Stimulated activated CD8-positive, alpha-beta memory T cell treated with anti-CD3 and anti-CD28 coated beads, Interleukin-7, amount 100 ng/mL, for 48 hours (primary cell): ENCODE measurements at places on chromosomes 4 and X.

DNA sequence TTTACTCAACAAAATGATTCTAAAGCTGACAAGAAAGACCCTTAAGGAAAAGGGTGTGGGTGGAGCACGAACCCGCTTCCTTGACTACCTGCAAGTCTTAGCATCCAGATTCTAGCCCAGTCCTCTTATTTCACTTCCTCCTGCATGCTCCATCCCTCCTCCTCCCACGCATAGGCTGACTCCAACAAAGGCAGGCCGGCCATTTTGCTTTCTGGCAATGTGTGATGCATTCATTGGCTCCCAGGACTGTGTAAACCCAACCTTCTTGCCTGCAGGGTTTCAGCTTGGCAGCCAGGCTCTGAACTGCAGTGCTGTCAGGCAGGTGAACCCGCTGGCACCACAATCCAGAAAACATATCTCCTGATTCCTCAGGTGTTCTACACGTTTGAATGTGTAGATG lies 39.3 kb downstream of the RTL9 start:
- DNase-seq, result no peak

GRCh38 chr4:32219306-32220075 lies 1499.3 kb downstream of the PCDH7 start:
- DNase-seq, result no peak

GRCh38 chr4:134201216-134202161 lies at the start of gene PABPC4L:
Gene PABPC4L (minus strand): TSS chr4:134201789. CDS start chr4:134201019, 770 bp downstream.
- DNase-seq, result no peak

- DNase-seq, result no peak
Observed at GRCh38 chr4:34851411-34851810, 1392.9 kb downstream of the ARAP2 start.

DNA sequence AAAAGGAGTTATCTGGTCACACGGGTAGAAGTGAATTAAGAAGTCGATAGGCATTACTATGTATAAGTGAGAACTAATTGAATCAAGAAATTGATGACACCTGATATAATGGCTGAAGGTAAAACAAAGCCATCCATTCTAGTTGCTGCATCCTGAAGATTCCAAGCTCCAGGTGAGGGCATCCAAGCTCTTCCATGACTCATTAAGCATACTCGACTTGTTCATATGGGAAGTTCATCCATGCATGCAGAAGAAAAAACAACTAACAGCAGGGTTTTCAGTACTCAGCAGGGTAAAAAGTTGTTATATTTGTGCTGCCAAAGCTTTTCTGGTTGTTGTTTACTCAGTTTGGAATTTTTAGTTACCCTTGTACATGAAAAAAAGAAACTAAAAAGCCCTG lies 508.0 kb upstream of the CXorf51A start:
- DNase-seq, result no peak

GRCh38 chr4:29390921-29391320 lies 1329.2 kb upstream of the PCDH7 start:
- no peak for DNase-seq

GRCh38 chrX:11745881-11746280 lies 12.2 kb upstream of the MSL3 start:
- no peak for DNase-seq

DNA sequence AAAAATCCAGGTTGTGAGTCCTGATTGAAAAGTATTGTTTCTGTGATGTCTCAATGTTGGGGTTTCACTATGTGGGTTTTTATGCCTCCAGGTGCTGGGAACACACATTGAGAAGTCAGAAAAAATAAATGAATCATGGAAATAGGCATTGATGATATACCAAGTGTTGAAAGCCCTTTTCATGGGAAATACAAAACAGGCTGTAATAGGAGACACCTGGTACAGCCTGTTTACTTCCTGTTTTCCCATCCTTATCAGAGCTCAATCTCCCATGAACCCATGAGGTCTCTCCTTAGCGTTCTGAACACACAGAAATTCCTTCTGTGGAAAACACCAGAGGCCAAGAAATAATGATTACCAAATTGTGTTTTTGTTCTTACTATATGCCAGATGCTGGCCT lies 106.3 kb upstream of the BOD1L1 start:
- DNase-seq, result no peak

DNA sequence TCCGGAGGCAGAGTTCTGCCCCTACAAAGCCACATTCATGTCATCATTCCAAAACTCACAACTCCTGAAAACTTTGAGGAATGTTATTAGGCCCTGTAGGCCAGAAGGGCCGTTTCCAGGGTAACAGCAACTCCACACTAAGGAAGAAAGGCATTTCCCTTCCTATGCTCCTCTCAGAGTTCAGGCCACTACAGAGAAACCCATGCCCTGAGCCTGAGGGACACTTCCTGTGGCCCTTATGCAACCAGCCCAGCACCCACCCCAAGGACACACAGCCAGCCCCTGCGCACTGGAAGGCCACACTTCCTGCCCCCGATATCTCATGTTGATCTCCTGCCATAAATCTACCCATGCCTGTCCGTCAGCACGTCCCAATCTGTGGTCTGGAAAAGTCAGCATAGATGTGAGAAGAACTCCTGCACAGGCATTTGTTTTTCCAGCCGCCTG lies 289.3 kb downstream of the BCOR start:
- DNase-seq, result no peak

- DNase-seq, result no peak
Observed at GRCh38 chr4:170145120-170145519, 55.4 kb upstream of the AADAT start.

- DNase-seq, result no peak
Observed at GRCh38 chrX:11724122-11725017, 33.7 kb upstream of the MSL3 start.
